Inflammatory macrophage treated with lipopolysaccharide for 1 hour (primary cell): ENCODE measurements at places on chromosomes 2 and 18.

DNA sequence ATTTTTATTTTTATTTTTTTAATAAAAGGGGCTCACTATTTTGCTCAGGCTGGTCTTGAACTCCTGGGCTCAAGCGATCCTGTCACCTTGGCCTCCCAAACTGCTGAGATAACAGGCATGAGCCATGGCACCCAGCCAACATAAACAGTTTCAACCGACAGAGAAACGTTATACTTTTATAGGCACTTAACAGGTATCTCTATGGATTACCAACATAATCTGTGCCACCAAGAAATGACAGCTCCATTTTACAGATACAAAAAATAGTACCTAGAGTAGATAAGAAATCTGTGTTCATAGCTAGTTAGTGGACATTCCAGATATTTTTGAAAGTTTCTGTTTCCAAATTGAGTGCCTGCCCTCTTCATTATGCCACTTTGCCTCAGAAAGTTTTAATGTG, 1316.7 kb downstream of the LRP1B start:
- DNase-seq, result no peak

- DNase-seq, result peak; percentile 82
Observed at GRCh38 chr2:39431592-39432316, 5.3 kb downstream of the MAP4K3 start.

DNA sequence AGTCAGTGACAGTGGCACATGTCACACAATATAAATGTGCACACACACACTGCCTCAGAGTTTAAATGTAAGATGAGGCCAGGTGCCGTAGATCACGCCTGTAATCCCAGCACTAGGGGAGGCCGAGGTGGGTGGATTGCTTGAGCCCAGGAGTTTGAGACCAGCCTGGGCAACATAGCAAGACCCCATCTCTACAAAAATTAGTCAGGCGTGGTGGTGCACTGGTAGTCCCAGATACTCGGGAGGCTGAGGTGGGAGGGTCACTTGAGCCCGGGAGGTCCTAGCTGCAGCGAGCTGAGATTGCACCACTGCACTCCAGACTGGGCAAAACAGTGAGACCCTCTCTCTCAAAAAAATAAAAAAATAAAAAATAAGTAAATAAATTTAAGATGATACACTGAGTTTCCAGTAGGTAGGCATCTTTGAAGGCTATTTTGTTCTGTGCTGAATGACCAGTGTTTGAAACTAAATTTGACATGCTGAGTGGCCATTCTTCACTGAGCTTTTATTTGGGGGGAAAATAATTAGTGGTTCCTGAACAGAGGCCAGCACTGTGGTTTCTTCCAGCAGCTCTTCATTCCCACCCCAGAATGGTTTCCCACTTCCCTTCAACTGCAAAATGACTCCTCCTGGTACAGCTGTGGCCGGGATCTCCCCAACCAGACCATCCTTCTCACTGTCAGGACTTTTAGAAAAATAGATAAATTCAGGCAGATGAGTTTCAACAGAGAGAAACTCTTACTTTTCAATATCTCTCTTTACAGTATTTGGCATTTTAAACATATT, 44.9 kb downstream of the PSMG2 start:
- no peak for DNase-seq

- DNase-seq, result peak; percentile 62
Observed at GRCh38 chr18:3170441-3171161, 49.2 kb downstream of the MYOM1 start.

DNA sequence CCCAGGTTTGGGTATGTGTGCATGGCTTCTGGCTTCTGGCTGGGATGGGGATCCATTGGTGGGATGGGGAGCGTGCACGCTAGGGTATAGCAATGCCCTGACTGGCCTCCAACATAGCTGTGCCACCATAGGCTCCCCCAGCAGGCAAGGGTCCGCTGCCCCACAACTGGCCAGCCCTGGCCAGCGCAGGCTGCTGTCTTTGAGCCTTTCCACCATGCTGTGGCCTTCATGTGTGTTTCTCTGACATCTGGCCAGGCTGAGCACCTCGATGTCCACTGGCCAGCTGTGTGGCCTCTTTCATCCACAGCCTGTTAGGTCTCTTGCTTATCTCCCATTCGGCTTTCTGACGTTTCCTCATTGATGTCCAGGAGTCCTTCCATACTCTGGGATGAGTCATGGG, 231.3 kb downstream of the NDUFA10 start:
- DNase-seq, result no peak

DNA sequence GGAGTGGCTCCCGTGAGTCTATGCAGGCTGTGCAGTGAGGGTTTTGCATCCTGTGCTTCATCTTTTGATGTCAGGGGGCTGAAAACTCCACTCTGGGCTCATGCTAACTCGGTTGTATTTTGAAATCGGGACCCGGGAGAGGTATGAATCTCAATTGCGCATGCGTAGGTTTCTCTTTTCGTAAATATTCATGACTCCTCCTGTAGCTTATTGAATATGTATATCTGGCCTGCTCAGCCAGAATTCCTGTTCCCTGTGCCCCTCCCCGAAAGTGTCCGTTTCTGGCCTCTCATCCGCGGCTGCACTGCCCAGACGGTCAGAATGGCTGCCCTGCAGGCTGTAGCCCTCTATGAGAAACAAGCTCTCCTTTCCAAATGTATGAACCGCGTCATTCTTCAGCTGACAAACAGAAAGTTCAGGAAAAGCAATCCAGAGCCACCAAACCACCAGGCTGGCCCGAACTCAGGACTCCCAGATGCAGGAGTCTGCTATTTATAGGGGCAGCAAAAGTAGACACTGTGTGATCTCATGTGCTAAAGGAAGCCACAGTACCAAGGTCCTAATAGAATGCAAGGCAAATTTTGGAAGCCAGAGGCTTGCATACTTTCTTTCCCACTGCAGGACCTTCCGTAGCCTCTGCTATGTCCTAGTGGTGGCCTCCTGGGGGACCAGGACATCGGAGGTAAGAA, 41.7 kb downstream of the AKAIN1 start:
- no peak for DNase-seq
